ENCODE measurements at places on chromosomes 3 and 15.

DNA sequence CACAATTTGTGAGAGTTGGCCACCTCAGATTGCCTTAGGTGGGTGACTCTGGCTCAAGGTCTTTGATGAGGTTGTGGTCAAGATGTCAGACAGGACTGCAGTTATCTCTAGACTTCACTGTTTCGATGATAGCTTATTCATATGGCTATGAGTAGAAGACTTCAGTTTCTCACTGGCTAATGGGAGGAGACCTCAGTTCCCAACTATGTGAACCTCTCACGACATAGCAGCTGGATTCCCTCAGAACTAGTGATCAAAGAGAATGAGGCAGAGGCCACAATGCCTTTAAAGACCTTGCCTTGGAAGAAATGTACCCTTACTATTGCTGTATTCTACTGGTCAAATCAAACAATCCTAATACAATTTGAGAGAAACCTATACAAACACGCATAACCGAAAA lies 607.5 kb upstream of the ROBO2 start:
- no peak for DNase-seq

DNA sequence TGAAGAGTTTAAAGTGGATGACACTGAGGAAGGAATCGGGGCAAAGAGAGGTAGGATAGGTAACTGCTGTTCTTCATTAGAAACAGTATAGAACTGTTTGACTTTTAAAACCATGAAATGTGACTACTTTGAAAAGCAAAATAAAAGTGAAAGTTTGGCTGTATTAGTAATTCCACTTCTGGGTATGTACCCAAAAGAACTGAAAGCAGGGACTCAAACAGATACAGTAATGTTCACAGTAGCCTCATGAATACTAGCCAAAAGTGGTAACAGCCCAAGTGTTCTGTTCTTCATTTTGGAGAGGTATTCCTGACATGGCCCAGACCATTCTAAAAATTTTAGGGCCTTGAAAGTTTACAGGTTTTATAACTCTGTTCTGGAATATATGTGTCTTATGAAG lies 1055.4 kb downstream of the TBL1XR1 start:
- no peak for DNase-seq

- no peak for DNase-seq
These were observed 329.1 kb upstream of the TPRG1 start for GRCh38 chr3:188842639-188843038.

DNA sequence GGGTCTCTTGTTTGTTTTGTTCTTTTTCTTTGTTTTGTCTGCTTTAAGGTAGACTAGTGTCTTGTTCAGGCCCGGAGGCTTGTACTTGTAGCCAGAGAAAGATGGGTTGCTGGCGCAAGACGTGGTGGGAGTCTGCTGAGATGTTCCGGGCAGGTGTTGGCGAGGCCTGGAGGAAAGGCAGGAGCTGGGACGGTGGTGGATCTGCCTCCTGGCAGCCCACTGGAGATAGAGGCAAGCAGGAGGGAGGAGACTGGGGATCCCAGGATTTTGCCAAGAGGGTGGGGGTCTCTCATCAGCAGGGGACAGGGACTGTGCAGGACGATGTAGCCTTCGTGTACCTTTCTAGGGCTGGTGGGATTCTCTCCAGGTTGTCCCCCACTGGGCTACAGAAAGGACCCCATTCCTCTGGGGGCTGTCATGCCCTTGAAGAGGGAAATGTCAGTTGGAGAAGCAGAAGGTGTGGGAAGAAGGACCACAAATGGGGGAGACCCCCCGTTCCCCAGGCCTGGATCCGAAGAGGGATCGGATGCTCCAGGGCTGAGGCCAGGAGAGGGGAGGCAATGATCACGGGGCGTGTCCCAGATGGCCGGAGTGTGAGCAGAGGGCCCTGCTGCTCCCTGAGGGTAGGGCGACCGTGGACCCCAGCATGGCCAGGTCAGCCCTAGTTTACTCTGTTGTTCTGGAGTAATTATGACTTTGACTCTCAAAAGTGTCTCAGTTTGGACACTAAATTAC lies 7.0 kb downstream of the CHAC1 start:
- DNase-seq = no peak

- no peak for DNase-seq
These were observed 81.7 kb downstream of the MEGF11 start for GRCh38 chr15:66171841-66172240.

DNA sequence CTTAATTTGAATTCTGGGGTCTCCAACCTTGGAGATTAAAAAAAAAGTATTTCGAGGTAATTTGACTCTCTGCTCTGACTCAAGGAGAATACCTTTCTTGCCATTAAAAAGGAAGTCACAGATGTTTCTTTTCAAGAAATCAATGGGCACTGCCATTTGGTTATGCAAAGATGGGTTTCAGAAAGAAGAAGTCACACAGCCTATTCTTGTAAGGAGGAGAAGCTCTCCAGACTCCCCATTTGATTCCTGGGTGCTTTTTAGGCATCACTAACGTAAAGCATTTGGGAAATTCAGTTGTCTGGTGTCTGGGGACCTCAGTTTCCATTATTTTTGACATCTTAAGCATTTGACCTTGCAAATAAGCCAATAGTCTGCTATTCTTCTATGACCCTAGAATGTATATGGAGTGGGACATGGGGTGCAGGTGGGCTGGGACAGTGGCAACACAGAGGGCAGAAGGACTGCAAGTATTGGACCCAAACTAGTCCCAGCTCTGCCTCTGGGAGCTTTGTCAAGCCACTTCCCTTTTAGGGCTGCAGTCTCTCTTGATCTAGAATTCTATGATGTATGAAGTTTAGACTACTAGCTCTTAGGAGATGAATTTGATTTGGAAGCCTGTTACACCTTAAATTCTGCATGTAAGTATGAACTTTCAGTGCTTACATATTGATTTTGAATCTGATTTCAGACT lies 27.8 kb downstream of the IL5RA start:
- DNase-seq = no peak

DNA sequence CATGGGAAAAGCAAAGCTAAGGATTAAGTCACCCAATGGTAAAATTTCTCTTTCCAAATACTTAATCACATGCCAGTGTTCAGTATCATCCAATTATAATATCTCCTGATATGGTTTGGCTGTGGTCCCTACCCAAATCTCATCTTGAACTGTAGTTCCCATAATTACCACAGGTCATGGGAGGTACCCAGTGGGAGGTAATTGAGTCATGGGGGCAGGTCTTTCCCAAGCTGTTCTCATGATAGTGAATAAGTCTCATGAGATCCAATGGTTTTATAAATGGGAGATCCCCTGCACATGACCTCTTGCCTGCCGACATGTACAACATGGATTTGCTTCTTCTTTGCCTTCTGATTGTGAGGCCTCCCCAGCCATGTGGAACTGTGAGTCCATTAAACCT lies 26.1 kb upstream of the NMB start:
- no peak for DNase-seq

DNA sequence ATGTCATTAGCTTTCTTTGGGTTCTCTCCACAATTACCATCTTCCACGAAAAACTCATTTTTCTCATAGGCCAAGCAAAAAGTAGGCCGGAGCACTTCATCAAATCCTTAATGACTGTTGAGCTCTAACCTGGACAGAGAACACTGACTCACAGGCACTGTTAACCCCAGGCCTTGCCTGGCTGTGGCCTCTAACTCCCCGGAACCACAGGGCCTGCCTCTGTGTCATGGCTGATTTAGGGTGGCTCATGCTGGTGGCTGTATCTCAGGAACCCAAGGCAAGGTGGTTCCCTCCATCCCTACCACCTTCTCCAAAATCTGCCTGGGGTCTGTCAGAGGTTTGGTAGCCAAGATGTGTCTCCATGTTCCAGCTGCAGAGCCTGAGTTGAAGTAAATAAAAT lies 3.6 kb downstream of the CRTAP start:
- DNase-seq = no peak

DNA sequence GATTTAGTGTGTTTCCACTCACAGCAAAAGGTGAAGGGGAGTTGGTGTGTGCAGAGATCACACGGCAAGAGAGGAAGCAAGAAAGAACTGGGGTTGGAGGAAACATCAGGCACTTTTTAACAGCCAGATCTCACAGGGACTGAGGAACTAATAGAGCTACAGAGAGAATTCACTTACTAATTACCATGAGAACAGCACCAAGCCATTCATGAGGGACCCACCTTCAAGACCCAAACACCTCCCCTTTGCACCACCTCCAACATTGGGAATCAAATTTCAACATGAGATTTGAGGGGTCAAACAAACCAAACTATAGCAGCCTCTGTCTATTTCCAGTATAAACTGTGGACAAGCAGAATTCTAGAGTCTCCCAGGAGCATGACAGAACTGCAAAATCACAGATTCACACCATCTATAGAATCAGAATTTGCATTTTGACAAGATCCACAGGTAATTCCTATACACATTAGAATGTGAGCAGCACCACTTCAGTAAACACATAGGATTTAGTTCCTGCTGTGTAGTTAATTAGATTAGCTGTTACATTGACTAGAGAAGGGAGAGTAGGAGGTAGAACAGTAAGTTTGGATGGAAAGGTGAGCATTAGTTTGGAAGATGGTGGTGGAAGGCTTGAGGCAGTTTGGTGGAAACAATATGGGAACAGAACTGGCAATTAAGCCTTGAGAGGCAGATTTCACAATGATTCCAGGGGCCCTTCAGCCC lies 311.7 kb downstream of the NSUN3 start:
- DNase-seq = no peak
